Myocyte (in vitro differentiated cells): ENCODE measurements at places on chromosomes 7 and 10. TPM values are rescaled to one million over a fixed set of nuclear protein-coding genes. Genes with fewer than 3 reads are reported as not detected.

BTBD16 gene
- total RNA-seq: 1.2 TPM in 1 of 2 replicates, not detected in the other

BAIAP2L1 gene
- total RNA-seq: 19.7 and 21.3 TPM in 2 replicates

CRPPA gene
- total RNA-seq: 6.1 and 13.1 TPM in 2 replicates

RNF32 gene
- 1.1 and 2.9 TPM in 2 replicates for total RNA-seq

TLX1 gene
- not detected in 2 replicates for total RNA-seq

CLDN3 gene
- total RNA-seq: not detected in 2 replicates

NACAD gene
- 1.2 and 1.6 TPM in 2 replicates for total RNA-seq
